ENCODE measurements at places on chromosomes 6 and 20. TPM values are rescaled to one million over a fixed set of nuclear protein-coding genes. Genes with fewer than 3 reads are reported as not detected.

The ADTRP gene
- total RNA-seq = 0.45 TPM

The SCUBE3 gene
- 1.0 TPM for total RNA-seq

The PKHD1 gene
- total RNA-seq = 0.11 TPM

The ELOVL4 gene
- total RNA-seq = 15.1 TPM

The OR2H2 gene
- not detected for total RNA-seq

The KCNG1 gene
- total RNA-seq = 16.0 TPM

The SNRPB gene
- total RNA-seq = 507 TPM

The LRP11 gene
- 20.0 TPM for total RNA-seq

The KAT14 gene
- total RNA-seq = 29.3 TPM

The HINT3 gene
- 7.7 TPM for total RNA-seq

The JAG1 gene
- total RNA-seq = 29.1 TPM

The TFAP2B gene
- total RNA-seq = not detected

The PRR3 gene
- 10.5 TPM for total RNA-seq

The BTN2A1 gene
- 11.0 TPM for total RNA-seq

The SUN5 gene
- total RNA-seq = not detected

The CAPN11 gene
- total RNA-seq = 1.2 TPM

The TMC2 gene
- not detected for total RNA-seq

The GNAS gene
- total RNA-seq = 989 TPM

The CST4 gene
- total RNA-seq = not detected

The CDH22 gene
- total RNA-seq = 0.39 TPM

The TTLL9 gene
- not detected for total RNA-seq

All from H1 (cell line).